ENCODE measurements at places on chromosomes 6 and 20.

GRCh38 chr20:33251496-33251895 is 15.7 kb downstream of the BPIFA1 start:
- DNase-seq: no peak

- DNase-seq: no peak
Observed at GRCh38 chr6:34414999-34415858, 10.6 kb downstream of the RPS10 start.

DNA sequence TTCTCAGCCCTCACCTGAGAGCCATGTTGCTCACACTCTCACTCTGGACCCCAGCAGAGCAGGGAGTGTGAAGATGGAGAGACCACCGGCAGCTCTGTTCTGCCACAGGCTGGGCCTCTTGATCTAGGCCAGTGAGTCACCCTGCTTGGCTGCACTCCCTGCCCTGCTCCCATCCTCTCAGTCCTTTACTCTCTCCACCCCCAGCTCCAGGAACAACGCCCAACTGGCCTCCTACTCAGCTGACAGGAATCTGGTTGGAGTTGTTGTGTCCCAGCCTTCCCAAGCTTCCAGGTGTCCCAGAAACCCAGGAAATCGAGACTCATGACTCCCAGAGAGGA is at the start of gene PSORS1C1:
TSS of gene PSORS1C1 (plus strand) at position 260 of the 338 bp plus-strand sequence. CDS start 14,833 bp downstream, outside the sequence.
- no peak for DNase-seq

DNA sequence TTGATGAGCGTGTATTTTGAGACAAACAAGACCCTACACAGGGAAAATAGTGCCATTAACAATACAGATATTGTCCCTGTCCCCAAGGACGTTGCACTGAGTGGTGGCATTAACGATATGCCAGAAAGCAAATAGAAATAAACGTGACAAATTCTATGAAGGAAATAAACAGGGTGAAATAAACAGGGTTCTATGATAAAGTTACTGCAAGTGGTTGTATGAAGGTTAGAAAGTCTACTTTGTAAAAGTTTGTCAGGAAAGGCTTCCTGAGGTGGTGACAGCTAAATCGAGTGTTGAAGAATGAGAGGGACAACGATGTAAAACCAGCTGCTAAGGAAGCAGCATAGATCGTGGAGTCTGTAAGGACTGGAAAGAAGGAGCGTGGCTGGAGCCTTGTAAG is 380.2 kb downstream of the LAMA2 start:
- DNase-seq: no peak

DNA sequence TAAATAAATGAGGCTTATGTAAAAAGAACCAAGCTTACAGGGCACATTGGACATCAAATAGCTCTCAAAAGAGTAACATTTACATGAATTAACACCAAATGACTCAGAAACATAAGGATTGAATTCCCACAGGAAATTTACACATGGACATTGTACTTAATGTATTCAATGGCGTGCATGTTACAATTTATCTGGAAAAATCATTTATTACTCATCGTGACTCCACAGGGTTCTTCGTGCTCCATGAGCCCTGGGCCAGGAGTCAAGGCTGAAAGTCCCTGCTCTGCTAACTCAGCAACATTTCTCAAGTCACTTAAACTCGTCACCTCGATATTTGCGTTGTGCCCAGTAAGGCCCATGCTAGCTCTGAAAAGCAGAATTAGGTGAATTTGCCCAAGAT is 158.5 kb downstream of the PHACTR1 start:
- DNase-seq: no peak

GRCh38 chr6:140441256-140441655 is 1066.8 kb upstream of the CITED2 start:
- DNase-seq: no peak

DNA sequence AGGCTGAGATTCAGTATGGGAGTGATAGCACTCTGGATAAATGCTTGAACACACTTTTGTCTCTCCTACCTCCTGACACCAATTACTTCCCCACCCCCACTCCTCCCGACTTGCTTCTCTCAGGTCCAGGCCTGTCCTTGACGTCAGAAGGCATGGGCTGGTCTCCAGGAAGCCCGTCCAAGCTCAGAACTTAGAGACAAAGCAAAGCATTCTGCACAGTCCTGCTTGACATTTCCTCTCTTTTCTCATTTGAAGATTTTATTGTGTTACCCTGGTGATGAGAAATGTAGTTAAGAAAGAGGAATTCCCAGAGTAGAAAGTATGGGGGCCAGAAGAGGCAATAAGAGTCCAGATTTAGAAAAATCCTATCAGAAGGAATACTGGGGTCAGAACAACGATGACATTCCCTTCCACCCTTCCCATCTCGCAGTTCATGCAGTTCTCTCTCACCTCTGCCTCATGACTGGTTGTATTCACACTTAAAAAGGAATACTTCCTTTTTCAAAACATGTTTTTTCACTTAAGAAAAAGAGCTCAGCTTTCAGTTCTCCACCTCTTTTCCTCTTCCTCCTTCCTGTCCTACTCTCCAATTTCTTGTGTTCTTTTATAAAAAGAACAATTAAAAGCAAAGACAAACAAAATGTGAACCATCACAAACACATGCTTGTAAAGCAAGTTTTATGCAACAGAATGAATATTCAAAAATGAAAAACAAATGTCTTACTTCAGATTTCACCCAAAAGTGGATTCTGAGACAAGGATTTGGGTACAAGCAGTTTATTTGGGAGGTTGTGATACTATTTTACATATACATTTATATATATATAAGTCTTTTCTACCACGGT is 18.5 kb upstream of the FAM184A start:
- DNase-seq: no peak

- no peak for DNase-seq
Observed at GRCh38 chr6:149237464-149237863, 80.0 kb upstream of the TAB2 start.

DNA sequence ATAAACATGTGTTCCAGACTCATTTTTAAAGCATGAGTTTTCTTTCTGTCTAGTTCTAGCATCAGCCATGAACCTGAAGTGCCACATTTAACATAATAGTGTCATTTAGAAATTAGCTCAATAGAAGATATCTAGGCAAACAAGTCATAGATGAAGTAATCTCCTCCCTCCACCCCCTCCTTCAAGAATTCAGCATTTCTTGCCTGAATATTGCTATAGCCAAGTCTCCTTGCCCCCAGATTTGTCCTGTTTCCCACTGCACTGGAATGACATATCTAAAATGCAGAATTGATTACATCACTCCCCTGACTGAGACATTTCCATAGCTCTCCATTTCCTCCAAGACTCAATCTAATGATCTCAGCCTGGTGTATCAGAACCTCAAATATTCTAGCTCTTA is 134.9 kb upstream of the BACH2 start:
- DNase-seq: no peak
